ENCODE measurements at places on chromosomes 12 and 14.
A peak's percentile ranks its signal among the peaks of the same experiment; 100 is the strongest.

DNA sequence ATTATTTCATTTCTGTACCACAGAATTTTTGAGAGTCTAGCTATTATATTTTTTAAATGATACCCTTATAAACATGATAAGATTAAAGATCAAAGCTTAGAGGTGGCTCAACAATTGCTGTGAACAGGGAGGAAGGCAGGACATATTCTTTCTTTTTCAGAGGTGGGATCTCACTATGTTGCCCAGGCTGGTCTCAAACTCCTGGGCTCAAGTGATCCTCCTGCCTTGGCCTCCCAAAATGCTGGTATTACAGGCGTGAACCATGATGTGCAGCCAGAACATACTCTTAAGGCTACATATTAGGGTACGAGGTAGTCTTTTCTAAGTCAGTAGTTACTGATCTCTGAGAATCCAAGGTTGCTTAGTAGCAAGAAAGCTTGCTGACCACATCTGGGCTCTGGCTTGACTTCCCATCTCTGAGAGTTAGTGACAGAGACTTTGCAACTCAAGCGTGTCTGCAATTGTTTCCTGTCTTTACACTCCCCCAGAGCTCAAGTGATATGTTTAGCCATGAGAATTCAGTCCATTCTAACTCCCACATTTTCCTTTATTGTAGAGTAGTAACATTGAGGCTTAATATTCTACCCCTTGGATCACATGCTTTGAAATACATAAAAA is 8.6 kb downstream of the RAB5B start:
- no peak for DNase-seq

DNA sequence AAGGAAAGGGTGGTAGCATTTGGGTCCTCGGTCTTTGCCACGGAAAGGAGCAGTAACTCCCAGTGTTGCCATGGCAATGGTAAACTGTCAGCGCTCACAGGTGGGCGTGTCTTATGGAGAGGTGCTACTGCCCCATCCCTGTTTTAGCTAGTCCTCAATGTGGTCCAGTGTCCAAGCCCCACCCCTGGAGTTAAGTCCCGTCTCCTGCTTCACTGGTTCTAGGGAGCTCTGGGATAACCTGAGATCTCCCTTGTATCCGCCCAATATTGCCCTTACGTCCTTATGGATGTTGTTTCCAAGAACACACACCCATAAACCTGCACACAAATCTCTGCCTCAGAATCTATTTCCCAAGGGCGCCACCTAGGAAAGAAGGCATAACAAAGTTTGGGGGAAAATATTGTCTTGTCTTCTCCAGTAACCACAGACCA is 64.2 kb downstream of the SPRING1 start:
- no peak for DNase-seq

DNA sequence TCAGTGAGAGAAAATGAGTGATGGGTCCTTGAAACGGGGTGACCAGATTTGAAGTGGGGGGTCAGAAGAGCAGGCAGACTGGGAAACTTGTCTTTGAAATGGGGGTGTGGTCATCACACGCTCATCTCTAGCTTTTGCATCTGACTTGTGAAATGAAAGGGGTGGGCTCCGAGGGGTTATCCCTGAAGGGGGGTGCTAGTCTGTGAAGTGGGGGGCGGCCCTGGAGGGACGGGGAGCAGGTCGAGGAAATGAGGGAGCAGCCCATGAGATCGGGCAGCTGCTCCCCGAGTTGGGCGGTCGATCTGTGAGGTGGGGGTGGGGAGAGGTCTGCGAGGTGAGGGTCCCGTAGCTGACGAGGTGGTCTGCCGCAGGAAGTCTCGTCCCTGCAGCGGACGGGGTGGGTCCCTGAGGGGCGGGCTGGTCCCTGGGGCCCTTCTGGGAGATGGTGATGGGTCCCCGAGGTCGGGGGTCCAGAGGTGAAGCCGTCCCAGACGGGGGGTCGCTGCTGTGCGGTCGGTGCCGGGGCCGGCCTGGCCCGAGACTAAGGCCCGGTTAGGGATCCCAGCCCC is 542 bp downstream of the PXN start:
- DNase-seq, result no peak

- no peak for DNase-seq
Observed at GRCh38 chr12:24697295-24697694, 251.6 kb downstream of the BCAT1 start.

DNA sequence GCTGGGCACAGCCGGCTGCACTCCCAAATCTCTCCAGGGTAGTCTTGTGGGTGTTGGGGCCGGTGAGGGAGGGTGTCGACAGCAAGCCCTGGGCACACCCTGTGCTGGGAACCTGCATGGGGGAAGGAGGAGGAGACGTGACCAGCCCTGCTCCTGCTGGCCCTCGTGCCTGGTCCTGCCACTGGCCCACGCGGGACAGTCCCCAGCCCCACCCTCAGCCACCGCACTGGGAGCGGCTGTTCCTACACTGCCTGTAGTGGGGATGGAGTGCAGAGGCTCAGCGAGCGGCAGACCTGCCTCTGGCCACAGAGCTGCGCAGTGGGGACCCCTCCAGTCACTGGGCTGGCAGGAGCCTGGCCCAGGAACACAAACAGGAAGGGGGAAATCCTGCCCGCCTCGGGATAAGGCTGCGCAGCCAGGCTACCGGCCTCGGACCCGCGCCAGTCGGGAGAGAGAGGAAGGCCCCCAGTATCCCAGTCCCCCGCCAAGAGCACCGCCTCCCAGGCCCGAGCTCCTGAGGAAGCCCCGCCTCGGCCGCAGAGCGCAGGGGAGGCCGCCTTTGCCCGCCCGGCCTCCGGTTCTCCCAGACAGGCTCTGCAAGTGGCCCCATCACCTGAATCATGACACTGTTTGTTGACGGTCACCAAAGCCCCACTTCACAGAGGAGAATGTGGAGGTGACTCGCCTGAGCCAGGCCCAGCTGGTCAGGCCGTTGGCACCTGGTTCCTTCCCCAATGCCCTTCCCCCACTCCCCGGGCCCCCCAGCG is 10.6 kb downstream of the AHNAK2 start:
- DNase-seq, result no peak

- no peak for DNase-seq
Observed at GRCh38 chr12:9707864-9708808, 24.8 kb downstream of the CLECL1 start.

GRCh38 chr14:68589447-68590200 is 203.2 kb downstream of the ZFP36L1 start:
- DNase-seq, result no peak

DNA sequence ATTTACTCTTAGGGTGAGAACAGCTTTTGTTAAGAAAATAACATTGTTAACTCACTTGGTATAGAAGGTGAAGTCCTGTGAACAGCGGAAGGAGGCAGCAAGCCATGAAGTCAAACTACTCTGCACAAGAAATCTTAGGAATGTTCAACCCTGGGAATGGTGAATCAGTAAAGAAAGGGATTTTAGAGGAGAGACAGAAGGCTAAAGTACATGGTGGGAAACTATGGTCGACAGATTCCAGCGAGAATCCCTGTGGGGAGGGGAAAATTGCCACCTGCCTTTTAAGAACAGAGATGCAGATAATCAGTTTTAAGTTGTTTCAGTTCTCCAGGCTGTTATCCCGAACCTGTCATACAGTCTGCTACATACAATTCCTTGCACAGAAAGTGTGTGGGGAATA is 63.2 kb upstream of the PTPRR start:
- no peak for DNase-seq

GRCh38 chr14:57981817-57982560 is 116.1 kb upstream of the SLC35F4 start:
- DNase-seq, result no peak

DNA sequence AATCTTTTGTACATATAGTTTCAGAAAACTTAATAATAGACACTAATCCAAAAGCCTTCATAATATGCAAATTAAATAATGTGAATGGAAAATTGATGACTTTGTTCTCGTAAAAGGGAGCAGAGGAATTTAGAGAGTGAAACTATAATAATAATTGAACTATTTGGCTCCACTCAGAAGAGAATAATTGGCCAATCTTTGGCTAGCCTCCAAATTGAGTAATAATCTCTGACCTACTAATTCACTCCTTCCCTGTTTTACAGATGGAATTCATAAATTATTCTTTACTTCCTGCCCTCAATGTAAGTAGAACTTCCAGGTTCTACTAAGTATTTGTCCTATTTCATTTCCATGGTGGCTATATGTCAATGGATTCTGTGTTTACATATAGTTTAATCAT is 15.8 kb downstream of the TRIM9 start:
- DNase-seq, result no peak

DNA sequence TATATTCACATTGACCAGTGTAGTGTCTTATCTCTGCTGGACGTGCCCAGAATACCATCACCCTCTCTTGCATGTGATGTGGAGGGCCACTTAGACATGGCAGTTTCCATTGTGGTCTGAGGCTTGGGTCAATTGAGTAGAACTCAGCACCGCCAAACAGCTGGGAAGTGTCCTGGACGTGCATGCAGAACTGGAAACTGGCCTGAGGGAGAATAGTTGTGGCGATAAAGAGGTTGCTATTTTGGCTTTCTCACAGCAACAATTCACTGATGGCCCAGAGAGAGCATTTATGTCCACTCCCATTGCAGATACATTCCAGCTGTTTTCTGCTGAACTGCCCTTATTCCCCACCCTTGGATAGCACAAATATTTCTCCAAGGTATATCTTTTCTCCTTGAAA is 210.1 kb upstream of the DAAM1 start:
- no peak for DNase-seq

- DNase-seq, result no peak
Observed at GRCh38 chr14:75025082-75025481, 22.4 kb downstream of the EIF2B2 start.

GRCh38 chr12:3601461-3602150 is 110.6 kb downstream of the PRMT8 start:
- DNase-seq, result no peak

- DNase-seq, result peak; percentile 50
Observed at GRCh38 chr12:30985814-30986452, 59.4 kb downstream of the TSPAN11 start.

- DNase-seq, result no peak
Observed at GRCh38 chr12:23909551-23909950, 39.9 kb downstream of the SOX5 start.

DNA sequence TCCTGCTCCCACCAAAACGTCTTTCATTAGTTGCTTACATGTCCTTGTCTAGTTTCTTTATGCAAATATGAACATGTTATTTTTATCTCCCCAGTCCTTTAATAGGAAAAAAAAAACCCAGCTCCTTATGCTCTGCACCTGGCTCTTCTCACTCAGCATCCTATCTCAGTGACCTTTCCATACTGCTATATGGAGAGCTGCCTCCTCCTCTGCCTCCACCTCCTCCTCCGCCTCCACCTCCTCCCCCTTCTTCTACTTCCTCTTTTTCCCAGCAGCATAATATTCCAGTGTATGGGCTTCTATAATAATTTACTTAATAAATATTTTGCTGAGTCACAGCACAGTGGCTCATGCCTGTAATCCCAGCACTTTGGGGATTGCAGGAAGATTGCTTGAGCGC is 31.5 kb downstream of the ABCB9 start:
- DNase-seq, result no peak

DNA sequence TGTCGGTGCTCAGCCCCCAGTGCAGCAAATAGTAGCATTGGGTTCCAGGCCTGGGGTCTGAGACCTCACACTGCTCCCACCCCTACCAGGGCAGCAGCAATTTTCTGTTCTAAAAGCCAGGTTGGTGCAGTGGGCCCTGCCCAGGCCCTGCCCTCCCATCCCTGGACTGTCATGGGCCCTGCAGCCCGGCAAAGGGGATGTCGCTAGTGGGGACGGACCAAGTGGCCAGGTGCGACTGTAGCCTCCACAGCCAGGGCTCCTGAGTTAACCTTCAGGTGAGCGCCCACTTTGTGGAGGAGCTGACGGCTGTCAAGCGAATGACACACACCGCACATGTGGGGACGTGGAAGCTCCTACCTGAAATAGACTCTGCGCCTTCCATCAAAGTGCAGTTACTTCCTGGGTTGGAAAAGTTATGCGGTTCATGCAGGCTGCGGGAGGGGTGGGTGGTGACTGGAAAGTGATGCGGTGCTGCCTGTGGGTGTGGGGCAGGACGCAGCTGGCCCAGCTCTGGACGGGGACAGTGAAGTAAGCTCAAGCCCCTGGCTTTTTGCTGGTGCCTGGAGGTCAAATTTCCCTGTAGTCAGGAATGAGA is 1.5 kb downstream of the INF2 start:
- peak; percentile 45 for DNase-seq

DNA sequence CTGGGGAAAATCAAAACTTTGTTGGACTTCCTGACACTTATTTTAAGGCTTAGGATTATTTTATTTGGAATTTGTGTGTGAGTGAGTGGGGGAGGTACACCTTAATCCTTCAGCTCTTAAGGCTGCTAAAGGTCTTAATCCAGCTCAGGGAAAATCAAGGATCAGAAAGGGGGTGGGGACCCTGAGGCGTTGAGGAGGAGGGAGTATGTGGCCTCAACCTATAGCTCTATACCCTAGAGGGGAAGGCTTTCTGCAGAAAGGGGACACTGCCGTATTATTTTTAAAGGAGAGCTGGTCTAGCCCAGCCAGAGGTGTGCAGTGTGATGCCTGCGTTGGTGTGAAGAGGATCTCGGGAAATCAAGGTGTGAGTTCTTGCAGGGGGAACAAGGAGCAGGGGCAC is 20.0 kb downstream of the IRF2BPL start:
- DNase-seq, result no peak
